ENCODE measurements at places on chromosomes 16 and 17. TPM values are rescaled to one million over a fixed set of nuclear protein-coding genes. Genes with fewer than 3 reads are reported as not detected.

The WFIKKN2 gene
- under 0.01 TPM for total RNA-seq

The KRTAP9-8 gene
- total RNA-seq: not detected

The FAAP100 gene
- total RNA-seq: 17.8 TPM

The CLDN7 gene
- 4.5 TPM for total RNA-seq

The OTOP2 gene
- not detected for total RNA-seq

The KCNH4 gene
- not detected for total RNA-seq

Data from uterine smooth muscle cell (primary cell).